GM04503 (cell line): ENCODE measurements at places on chromosomes 7 and 10.

- no peak for DNase-seq
Observed at GRCh38 chr7:112358513-112358912, 91.7 kb upstream of the IFRD1 start.

DNA sequence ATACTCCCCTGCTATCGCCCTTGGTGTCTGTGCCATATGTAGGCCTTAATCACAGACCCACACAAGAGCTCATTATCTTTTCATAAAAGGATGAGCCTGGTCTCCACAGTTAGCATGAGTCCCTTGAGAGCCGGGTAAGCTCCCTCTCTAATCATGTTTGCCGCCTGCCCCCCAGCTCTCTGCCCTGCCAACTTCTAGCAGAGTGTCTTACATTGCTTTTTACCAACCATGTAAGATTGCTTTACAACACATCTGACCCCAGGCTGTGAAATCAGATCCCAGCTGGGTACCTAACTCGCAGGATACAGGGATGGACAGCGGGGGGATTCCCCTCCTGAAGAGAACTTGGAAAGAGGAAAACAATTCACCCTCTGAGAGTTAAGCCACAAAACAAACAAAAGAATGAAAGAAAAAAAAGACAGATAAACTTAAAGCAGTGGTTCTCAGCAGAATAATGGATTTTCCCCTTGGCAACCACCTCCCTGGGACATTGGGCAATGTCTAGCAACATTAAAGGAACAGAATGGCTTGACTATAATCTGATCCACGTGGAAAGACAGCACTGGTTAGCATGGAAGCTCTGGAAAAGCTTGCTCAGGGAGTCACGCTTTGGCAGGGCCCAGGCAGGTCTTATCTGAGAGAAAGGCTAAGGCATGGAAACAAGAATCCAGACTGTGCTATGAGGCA, 39.4 kb upstream of the ATOH7 start:
- no peak for DNase-seq

DNA sequence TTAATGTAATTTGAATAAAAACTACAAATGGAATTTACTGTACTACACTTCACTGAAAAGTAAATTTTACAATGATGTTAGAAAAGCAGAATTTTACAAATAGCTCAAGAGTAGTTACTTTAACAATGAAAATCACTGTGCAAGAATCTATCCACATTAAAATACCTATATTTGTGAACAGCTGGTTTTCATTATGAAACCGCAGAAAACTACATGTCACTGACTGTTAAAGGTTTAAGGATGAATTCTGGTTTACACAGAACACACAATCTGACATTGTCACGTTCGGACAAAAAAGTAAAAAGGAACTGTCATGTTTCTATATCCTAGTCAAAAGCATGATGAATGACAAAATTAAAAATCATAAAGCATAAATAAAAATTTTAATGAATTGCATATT, 415.3 kb upstream of the PRKCQ start:
- peak; percentile 3 for DNase-seq

- DNase-seq = no peak
Observed at GRCh38 chr7:1919539-1920265, 249.6 kb downstream of the ELFN1 start.

DNA sequence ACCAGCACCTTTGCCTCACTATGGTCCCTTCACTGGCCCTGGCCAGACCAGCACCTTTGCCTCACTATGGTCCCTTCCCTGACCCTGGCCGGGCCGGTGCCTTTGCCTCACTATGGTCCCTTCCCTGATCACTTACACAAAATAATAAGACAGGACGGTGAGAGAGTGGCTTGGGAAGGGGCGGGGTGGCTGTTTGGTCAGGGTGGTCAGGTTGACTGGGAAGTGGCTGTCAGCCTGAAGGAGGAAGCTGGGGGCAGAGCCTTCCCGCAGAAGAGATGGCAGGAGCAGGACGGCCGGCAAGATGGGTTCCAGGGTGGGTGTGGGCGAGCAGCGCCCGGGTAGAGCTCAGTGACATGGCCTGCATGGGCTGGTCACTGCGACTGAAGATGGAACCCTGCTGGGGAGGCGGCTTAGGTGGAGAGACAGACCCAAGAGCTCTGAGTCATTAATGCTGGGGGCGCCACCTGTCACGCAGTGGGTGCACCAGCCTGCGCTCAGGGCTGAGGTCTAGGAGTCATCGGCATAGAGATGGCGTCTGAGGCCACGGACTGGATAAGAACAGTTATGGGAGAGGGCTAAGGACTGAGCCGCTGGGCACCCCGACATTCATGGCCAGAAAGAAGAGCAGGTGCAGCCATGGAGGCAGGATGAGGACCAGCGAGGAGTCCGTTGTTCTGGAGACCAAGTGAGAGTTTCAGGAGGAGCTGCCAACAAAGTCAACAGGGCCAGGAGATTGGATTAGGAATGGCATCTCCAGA, 91.8 kb downstream of the CHST15 start:
- no peak for DNase-seq

DNA sequence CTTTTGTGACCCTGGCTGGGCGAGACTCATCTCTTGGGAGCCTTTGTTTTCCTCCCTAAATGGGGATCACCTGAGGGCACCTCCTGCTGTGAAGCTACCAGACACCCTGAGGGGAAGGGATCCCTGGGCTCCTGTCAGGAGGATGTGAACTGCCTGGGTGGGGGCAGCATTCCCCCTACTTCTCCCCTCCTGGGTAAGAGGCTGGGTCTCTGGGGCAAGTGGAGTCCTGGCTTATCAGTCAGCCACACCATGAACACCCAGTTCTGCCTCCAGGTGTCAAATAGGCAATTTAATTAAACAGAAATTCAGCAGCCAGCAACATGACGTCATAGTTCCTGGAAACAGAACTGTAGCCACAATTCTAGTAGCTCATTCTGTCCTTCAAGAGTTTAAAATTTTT, 97.7 kb upstream of the RET start:
- no peak for DNase-seq

DNA sequence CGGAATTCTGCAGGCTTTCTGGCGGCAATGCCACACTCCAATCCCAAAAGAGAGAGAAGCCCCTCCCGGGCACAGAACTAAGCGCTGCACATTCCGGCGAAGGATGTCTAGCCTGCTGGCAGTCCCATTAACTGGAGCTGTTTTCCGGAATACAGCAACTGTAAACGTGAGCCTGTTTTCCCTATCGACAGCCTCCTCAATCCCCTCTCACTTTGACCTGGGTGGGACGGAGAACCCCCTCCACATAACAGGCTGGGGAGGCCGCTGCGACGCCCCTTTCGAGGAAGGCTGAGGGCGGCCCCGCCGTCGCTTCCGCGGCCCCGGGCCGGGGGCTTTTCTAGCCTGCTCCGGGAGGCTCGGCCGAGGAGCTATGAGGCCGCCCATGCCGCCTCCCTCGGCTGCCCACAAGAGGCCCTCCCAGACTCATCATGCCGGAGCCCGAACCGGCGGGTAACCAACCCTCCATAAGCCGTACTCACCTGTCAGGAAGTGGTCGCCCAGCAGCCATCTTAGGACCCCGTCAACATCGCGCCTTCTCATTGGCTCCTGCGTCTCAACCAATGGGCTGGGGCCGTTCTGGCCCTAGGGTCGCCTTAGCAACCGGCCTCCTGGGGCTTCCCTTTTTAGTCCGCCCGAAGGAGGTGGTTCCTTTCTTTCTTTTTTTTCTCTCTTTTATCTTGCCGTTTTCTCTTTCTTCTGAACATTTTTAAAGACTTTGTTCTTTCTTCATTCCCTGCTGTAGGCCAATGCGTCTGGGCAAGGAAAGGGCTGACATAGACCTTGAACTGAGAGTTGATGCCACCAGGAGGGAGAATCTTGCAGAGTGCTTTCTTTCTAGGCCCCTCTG, at the start of gene FAM204A:
Gene FAM204A, minus strand, starts transcription at position 534 of the 847 bp plus-strand sequence. CDS start 5,909 bp downstream, outside the sequence.
- DNase-seq = peak; percentile 61

DNA sequence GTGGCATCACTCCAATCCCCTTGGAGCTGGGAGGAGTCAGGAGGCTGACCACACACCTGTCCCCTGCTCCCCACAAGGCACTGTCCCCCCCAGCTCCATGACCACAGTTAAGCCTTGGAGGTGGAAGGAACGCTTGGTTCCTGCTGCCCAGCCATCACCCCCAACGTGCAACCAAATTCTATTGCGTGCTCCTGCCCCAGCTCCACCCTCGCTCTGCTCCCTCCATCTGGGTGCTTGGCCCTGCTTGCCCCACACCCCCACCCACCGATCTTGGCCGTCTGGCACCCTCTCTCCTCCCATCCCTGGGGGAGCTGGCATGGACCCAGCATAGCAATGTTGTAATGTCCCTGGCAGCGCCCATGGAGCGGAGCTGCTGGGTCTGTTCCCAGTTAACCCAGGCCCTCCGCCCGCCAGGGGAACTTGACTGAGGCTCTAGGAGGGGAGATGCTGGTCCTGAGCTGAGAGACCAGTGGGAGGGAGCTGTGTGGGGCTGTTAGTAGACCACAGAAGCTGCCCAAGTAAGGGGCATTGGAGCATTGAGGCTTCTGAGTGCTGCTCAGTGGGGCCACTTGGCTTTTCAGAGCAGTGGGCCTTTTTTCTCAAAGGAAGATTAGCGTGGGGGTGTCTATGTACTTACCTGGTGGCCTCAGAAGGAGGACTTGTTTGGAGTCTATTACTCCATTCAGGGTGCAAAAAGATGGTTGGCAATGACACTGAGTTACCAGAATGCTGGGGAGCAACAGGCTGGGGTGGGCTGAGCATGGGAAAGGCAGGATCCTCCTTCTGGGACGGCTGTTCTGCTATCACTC, 1.1 kb downstream of the EPHB6 start:
- no peak for DNase-seq

DNA sequence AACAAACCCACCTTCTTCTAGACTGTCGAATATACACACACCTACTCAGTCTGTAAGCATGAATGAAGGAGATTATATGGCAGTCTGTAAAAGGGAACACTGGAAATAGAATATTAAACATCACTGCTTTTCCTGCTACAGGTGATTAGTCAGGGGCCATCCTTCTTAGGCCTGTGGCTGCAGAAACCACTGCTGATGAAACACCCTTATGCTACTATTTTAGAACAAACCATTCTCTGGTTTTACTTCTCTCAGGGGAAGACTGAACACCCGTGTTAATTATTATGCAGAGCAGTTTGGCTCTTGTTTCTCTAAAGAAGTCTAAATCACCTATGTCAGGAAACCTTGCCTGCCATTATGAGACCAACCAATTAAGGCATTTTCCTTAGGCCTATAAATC, 351.1 kb upstream of the KLF6 start:
- DNase-seq = no peak

DNA sequence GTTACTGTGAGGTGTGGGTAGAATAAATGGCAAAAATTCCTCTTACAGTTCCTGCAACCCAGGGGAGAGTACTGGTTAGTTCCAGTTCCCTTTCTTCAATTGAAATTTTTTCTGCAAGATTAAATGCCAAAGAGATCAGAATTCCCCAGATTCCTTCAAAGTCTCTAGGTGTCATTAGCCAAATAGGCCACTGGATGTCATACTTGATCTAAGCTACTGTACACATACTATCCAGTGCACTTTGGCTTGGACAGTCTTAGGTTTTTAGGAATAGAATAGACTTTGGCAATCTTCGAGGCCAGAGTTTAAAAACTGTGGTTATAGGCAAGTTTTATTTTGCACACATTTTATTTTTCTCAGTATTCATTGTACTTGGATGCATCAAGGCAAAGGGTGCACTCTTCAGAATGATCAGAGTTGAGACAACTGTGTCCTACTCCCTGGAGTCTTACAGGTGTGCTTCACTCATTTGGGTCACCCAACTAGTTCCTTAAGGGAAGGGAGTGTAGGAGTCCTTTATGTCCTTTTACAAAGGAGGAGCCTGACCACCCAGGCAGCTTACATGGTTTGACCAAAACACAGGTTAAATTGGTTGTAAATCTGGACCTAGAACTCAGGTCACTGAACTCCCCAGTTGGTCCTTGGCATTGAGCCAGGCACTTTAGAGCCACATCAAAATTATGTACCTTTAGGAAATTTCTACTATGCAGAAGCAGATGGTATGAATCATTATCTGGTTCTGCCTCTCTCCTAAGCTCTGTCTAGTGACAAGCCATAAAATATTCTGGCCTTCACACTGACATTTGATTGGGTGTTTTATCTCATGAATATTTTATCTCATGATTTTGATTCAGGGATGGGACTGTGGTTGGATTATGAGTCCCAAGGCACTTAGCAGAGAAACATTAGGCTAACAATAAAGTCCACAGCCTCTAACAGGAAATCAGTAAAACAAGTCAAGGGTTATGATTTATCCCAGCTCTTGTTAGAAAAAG, 49.5 kb downstream of the ASAH2B start:
- DNase-seq = peak; percentile 21

DNA sequence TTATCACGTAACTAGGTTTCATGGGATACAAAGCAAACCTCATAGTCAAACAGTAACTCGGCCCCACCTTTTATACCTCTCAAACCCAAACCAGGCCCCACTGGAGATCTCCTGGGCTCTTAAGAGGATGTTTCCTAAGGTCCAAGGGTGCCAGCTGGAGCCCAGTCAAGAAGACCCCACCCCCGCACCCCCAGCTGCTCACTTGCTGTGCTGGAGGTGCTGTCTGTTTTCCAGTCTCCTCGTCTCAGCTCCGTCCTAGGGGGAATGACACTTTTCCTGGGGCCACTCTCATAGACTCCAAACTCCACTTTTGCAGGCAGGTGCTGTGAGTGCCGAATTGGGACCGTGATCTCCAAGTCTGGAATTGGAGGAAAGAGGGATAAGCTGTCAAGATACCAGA, 22.7 kb upstream of the TM9SF3 start:
- no peak for DNase-seq
